ENCODE measurements at places on chromosomes 3 and 15. TPM values are rescaled to one million over a fixed set of nuclear protein-coding genes. Genes with fewer than 3 reads are reported as not detected.

Gene GCHFR
- total RNA-seq = 6.3 TPM

Gene APOD
- total RNA-seq = 1.2 TPM

Gene OPA1
- 37.9 TPM for total RNA-seq

Gene CCR3
- not detected for total RNA-seq

Gene HACD2
- 33.9 TPM for total RNA-seq

Gene SLC51A
- total RNA-seq = not detected

Gene PRR23E
- not detected for total RNA-seq

Measured in A549 treated with Hydrocortisone at 1 μM for 4 hours (cell line).